Stimulated activated CD8-positive, alpha-beta memory T cell treated with anti-CD3 and anti-CD28 coated beads, Interleukin-12 subunit alpha, Interleukin-12 subunit beta, amount 100 ng/mL, for 1 hour (primary cell): ENCODE measurements at places on chromosomes 6 and 20.

DNA sequence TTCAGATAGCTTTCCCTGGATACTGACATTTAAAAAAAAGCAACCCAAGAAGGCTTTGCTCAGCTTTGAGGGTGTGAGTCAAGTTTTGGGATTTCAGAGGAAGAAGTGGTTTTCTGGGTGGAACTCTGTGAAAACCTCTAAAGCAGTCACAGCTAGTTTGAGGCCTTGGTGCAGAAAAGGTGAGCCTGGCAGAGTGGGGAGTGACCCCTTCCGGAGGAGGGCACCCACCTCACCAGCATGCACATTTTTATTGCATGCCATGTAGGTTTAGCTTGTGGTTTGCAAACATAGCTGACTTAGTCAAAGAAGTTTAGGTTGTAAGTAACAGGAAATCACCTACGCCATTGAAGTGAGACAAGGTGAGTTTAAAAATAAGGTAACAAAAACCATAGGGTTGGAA is 146.8 kb upstream of the PMEPA1 start:
- DNase-seq = no peak

DNA sequence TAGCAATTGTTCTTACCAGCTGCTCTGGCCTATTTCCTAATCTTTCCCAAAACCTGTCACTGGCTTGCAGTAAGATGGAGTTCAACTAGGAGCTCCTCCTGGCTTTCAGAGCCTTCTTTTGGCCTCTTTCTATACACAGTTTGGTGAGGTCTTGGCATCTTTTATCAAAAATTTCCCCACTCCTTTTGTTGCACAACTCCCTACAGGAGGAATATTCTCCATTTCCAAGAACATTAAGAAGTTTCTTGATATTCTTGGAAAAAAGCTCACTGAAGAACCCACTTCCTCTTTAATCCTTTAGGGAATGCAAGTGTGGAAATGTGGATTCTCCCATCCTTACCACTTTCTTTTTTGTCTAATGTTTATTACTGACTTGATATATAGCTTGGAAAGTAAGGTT is 171.3 kb upstream of the KCNK16 start:
- DNase-seq = no peak

DNA sequence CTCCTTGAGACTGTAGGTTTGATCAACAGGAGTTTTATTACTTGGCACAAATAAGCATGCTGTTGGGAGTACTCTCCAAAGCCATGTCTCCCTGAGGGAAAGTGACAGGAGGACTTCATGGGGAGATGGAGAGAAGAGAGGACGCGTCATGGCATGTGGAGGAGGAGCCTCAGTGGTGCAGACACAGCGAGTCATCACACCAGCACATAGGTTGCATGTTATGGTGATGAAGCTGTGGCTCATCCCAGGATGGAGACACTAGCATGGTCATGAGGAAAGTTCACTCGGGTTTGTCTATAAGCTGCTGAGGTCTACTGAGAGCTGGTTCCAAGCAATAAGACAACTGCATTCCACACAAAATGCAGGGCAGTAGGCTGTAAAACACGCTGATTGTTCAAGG is 13.2 kb upstream of the SSTR4 start:
- DNase-seq = no peak

GRCh38 chr20:23609486-23610109 is 3.9 kb upstream of the CST9 start:
- no peak for DNase-seq

GRCh38 chr6:158892266-158892665 is 73.1 kb upstream of the EZR start:
- no peak for DNase-seq

GRCh38 chr20:38203337-38203980 is 38.4 kb upstream of the TGM2 start:
- DNase-seq = no peak

DNA sequence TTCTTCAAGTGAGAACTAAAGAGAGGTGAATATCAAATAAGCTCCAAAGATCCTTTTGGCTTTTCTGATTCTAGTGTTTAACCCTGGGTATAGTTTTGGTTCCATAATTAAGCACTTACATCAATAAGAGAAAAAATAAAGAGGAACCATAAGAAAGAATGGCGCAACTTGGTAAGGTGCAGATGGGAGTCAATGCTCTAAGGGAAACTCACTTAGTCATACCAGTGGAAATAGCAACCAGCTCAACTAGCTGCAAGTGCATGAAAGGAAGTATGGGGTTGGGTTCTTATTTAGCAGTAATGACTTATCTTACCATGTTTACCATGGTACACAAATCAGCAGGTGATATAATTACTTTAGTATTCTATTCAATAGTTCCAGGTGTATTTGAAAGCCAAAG is 296.5 kb upstream of the RUNX2 start:
- DNase-seq = no peak

DNA sequence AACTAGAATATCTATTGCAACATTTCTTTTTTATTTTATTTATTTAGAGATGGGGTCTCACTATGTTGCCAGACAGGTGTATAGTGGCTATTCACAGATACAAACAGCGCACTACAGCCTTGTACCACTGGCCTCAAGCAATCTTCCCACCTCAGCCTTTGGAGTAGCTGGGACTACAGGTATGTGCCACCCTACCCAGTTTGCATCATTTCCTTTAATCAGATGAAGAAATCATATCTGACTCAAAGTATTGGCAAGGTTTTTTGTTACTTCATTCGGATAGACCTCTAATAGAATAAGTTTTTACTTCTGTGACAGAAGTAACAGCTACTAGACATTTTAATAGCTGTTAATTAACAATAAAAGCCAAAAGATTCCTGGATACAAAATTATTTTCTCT is 153.9 kb downstream of the CDK19 start:
- no peak for DNase-seq

GRCh38 chr20:33250666-33251065 is 14.9 kb downstream of the BPIFA1 start:
- DNase-seq = no peak

GRCh38 chr6:7647504-7647903 is 57.5 kb downstream of the SNRNP48 start:
- DNase-seq = no peak

- no peak for DNase-seq
Observed at GRCh38 chr6:110048221-110048875, 70.2 kb downstream of the GPR6 start.

DNA sequence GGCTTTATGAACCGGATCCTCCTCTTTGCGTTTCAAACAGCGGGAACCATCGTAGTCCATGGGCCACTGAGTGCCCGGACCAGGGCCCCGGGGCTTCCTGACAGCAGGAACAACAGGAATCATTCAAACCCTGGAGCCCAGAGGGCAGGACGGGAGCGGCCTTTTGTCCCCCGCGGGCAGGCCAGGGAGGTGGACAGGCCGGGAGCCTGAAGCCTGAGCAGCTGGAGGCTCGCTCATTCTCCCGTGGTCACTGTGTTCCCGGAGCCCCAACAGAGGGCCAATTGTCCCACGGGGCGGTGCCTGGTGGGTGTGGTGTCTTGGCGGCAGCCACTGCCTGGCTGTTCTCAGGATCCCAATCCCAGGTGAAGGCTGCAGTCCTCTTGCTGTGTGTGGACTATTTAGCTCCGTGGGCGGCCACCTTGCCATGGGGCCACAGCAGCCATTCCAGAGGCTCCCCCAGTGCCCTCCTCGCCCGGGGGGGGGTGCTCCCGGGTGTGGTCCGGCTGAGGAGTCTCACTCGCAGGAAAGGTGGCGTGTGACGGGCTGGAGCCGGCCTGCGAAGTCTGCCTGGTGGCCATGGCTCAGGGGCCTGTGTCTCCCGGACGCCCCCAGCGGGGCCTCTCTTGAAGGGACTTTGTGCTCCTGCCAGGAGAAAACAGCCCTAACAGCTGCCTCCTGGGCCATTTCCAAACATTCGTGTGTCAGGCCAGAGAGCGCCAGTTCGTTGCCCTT is 77.2 kb upstream of the BHLHE23 start:
- DNase-seq = no peak

DNA sequence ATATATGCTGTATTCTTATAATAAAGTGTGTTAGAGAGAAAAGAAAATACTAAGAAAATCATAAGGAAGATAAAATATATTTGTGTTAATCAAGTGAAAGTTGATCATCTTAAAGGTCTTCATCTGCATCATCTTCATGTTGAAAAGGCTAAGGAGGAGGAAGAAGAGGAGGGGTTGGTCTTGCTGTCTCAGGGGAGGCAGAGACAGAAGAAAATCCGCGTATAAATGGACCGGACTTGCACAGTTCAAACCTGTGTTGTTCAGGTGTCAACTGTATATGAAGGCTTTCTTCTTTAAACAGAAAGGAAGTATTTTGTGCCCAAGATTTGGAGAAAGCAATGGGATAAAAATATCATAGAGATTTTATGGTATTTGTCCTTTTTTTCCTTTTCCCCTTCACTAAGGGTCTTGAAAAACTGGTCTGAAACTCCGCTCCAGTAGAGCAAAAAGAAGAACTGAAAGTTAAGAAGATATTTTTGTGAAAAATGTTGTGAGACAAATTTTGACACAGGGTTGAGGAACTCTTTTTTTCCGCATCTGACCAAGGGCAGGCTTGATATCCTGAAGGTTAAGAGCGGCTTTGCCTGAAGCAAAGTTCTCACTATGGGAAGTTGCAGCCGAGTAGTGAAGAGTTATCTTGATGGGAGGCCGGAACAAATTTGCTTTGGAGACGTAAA is 350.7 kb downstream of the LAMA2 start:
- DNase-seq = no peak

DNA sequence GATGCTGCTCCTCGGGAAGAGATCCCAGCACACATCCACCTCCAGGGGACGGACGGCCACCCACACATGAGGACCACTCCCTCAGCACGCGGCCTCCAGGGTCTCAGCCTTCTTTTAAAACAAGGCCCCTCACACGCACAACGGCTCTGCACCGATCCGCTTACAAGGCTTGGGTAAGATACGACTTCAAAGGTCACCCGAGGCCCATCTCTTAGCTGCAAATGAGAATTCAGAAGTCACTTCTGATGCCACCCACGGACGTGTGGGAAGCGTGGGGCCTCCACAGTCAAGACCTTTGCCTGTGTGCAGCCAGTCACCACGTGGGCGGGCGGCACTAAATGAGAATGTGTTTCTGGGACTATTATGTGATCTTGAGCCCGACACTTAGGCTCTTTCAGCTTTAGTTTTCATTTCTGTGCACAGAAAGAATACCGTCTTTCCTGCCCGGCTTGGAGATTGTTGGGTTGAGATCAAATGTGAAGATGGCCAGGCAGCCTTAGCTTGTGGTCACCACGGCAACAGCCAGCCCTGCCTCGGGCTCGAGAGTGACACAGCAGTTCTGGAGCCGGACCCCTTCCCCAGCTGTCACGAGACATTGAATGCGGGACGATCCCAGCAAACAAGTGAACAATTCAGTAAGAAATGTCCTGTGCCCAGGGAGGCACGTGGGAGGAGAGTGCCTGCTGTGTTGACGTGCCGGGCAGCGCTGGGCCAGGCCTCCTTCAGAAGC is 91.6 kb downstream of the RAMACL start:
- no peak for DNase-seq

- no peak for DNase-seq
Observed at GRCh38 chr6:71190809-71191208, 97.8 kb upstream of the OGFRL1 start.

- no peak for DNase-seq
Observed at GRCh38 chr20:40575851-40576250, 113.2 kb downstream of the MAFB start.

DNA sequence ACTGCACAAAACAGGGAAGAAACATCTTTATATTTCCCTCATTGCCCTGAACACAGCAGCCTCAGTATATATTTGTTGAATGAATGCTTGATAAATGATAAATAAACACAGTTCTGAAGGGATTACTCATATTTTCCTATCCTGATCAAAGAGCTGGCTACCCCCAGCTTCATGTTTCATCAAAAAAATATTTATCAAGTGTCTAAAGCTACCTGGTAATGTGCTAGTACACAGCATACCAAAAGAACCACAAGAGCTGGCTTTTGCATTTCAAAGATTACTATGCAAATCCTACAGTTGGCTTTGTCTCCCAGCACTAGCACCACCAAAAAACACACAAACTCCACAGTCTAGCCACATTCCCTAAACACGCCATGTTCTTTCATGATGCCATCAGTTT is 130.0 kb downstream of the BTBD9 start:
- DNase-seq = no peak

GRCh38 chr20:31739550-31739977 is 474 bp downstream of the TPX2 start:
- no peak for DNase-seq
